Cardiac muscle cell (in vitro differentiated cells and primary cell): ENCODE measurements at places on chromosomes 1 and 21.

GRCh38 chr1:174075245-174075692, 53.1 kb upstream of the RC3H1 start:
- DNase-seq, result no peak

DNA sequence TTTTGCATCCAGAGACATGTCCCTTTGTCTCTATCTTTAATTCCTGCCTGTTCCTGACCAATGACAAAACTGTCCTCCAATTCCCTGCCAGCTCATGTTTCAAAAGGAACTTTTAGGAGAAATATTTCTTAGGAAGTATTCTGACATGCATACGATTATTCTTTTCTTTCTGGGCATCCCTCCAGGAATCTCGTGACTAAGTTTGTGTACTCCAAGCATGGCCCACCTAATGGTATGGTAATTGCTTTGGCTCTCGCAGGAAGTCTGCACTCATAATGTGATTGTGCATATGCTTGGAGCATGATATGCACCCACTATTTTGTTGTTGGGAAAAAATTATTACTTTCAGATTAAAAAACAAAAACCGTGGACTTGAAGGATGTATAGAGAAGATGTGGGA, 256.4 kb downstream of the PRDM2 start:
- no peak for DNase-seq

DNA sequence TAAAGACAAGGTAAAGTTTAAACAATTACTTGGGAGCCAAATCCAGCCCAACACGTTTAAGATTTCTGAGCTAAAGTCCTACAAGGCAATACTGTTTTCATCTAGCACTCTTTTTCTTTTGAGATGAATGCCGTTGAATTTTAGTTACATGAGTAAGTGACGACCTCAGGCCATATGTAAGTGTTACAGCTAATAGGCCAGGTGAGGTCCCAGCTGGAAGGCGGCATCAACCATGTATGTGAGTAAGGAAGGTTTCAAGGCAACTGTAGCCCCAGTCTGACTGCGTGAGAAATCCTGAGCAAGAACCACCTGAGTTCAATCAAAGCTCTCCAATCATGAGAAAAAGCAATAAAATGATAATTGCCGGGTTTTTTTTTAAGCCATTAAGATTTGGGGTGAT, 41.5 kb upstream of the EGLN1 start:
- no peak for DNase-seq

DNA sequence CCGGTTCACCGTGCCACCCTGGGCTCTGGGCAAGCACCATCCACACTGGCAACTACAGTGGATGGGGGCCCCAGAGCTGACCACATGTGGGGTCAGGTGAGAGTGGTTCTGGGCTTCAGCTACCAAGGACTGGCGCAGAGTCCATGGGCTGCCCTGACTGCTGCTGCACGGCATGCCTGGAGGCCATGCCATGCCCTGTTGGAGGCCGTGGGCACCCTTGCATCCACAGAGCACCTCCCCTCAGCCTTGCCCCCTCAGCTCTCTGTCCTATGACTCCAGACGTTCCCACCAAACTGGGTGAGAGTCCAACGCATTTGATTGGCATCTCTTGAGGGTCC, 15.5 kb downstream of the MORN1 start:
- DNase-seq, result no peak

GRCh38 chr21:15015622-15016471, 49.0 kb downstream of the NRIP1 start:
- no peak for DNase-seq

DNA sequence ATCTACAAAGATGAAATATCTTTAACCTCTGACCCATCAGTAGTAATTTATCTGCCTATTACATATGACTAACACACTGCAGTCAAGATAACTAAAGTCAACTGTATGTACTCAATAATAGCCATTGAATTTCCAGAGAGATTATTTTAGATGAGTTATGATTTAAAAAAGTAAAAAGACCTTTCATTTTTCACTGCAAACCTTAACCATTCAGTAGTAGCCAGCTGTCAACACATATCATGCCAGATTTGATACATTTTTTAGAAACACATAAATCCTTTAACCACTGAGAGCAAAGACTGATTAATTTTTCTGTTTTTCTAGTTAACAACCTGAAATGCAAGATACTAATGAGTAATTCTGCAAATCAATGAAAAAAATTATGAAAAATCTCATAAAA, 31.0 kb downstream of the PALMD start:
- DNase-seq, result no peak

DNA sequence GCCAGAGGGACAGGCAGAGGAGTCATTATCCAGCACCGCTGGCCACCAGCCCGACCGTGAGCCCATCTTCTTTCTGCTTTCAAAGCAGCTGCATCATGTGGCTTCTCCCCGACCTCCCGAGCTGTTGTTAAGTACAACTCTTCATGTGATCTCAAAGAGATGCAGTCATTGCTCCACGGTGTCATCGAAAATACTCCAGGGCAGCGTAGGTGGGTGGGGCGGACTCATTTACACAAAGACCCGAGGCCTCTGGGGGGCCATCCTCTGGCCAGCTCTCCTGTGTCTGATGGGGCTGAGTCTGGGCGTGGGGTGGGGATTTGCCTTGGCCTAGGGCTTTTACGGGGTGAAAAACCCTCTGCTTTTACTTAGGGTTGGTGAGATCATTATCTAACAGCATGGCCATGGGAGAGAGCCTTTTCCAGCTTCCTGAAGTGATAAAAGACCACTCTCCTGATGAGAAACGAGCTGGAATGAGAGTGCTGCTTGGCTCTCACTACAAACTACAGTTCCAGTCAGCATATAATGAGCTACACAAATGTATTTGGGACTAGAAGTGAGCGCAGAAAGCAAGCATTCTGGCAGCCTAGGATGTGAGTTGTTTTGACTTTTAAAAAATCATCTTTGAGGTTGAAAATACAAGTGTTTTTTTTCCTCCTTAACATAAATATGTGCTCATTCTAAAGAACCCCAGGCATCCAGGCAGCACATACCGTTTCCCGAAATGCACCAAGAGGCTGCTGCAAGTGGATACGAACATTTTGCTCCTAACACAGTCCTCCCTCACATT, 165.0 kb downstream of the RHOU start:
- no peak for DNase-seq

GRCh38 chr21:39938086-39938625, 70.9 kb downstream of the PCP4 start:
- DNase-seq, result no peak

DNA sequence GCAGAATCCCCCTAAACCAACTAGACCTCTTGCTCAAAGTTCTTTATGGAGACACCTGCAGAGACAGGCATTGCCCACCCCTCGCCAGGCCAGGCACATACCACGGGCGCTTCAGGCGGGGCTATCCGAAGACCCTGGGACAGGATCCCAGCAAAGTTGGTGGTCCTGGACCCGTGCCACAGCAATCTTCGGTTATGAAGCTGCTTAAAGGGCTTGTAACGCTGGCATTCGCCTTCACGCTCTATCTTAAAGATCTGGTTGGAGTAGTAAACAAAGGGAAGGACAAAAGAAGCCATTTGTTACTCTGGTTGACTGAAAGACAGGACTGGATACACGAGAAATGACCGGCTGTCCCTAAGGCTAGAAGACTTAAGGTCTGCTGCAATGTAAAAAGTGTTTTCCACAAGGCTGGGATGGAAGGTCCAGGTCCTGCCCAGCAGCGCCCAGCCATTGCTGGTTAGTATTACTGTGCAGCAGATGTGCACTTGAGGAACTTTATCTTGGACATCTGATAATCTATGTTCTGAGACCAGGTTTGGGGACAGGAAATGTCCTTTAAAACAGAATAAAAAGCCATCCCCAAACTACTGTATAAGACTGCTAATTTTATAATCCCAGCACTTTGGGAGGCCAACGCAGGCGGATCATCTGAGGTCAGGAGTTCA, 42.9 kb downstream of the PARP1 start:
- no peak for DNase-seq

GRCh38 chr1:201944639-201945038, 1.7 kb downstream of the LMOD1 start:
- no peak for DNase-seq

DNA sequence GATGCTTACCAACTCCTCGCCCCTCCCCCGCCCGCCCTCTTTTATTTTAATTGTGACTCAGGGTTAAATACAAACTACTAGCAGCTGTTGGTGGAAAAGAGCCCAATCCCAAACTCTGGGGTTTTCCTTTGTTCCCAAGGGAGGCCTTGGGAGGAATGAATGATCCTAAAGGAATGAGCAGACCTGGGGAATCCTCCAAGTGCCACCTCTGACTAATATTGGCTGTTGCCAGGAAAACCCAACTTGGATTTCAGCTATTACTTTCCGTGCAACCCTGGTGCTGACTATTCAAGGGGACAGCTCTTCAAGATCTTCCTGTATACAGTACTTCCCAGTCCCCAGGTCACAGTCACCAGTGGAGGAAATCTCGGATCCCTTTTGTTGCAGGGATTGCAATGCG, 1.3 kb upstream of the S100A10 start:
- DNase-seq, result peak; percentile 92

- peak; percentile 60 for DNase-seq
Measured at GRCh38 chr1:156804572-156805243, 11.9 kb downstream of the SH2D2A start.

GRCh38 chr1:109151146-109151990, 37.5 kb downstream of the ELAPOR1 start:
- peak; percentile 73 for DNase-seq

GRCh38 chr1:93463960-93464359, 16.0 kb downstream of the FNBP1L start:
- no peak for DNase-seq

DNA sequence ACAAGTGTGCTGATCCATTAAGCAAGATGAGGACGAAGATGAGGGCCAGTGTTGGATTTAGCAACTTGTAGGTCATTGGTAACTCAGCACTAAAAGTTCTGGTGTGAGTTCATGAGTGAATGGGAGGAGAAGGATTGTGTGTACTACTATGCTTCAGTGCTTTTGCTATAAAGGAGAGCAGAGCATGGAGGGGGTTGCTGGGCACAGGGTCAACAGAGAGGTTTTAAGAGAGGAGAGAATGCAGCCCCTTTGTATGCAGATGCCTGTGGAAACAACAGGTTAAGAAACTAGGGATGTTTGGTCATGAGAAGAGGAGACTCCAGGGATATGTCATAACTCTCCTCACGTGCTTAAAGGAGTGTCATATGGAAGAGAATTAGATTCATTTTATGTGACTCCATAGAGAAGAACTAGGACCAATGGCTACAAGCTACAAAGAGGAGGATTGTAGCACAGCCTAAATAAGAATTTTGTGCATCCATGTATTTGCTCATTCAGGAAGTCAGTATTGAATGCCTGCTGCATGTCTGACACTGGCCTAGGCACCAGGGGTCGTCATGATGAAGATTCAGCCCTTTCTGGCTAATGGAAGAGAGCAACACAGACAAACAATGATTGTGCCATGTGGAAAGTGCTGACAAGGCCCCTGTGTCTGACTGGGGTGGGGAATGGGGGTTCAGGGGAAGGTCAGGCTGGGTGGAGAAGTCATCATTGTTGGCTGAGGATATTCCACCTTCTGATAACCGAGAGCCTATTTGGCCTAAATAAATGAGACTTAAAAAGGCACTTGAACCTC, 53.5 kb downstream of the KIRREL1 start:
- no peak for DNase-seq

GRCh38 chr1:36367066-36367465, 18.7 kb downstream of the STK40 start:
- no peak for DNase-seq

- no peak for DNase-seq
Measured at GRCh38 chr1:206563367-206564207, 48.7 kb downstream of the EIF2D start.

DNA sequence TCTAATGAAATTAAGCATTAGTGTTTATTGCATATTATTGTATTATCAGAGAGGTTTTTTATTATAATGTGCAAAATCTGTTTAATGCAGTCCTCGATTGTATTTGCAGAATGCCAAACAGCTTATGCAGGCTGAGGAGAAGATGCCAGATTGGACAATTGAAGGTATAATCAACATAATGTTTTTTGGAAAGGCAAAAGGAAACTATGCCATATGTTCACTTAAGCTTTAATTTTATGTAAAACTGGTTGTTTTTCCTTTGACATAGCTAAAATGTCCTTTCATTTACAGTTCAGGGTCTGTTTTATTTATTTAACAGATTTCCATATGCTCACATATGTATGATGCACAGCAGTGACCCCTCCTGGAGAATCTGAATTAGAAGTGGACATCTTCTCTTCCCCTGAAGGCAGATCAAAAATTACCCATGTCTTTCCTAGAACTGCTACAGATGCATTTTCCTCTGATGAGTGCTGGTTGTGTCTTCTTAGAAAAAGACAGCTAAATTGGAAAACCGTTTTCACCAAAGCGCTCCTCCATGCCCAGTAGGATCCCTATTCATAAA, 143.5 kb upstream of the USH2A start:
- DNase-seq, result peak; percentile 52

DNA sequence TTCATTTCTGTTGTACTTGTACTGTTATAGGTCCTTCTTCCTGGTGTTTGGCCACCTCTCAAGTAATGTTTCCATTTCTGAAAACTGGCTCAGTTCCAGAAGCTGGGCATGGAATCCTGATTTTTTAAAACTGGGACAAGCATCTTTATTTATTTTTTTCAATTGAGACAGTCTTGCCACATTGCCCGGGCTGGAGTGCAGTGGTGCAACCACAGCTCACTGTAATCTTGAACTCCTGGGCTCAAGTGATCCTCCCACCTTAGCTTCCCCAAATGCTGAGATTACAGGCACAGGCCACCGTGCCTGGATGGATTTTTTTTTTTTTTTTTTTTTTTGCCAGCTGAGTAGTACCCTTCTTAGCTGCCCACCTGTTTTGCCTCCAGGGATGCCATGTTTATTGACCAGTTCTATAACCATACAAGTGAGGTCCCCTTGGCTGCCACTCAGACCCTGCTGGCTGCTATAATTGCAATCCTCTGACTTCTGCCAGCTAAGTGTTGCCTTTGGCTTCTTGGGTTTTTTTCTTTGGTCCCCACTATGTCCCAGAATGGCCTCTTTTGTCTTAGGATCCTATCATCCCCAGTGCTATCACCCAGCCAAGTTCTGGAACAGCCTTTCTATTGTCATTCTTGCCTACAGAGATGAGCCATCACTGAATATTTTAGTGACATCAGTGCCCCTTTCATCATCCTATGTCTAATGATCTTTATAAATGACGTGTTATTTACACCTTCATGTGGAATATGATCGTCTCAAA, 3.9 kb upstream of the DIP2A start:
- DNase-seq, result no peak

DNA sequence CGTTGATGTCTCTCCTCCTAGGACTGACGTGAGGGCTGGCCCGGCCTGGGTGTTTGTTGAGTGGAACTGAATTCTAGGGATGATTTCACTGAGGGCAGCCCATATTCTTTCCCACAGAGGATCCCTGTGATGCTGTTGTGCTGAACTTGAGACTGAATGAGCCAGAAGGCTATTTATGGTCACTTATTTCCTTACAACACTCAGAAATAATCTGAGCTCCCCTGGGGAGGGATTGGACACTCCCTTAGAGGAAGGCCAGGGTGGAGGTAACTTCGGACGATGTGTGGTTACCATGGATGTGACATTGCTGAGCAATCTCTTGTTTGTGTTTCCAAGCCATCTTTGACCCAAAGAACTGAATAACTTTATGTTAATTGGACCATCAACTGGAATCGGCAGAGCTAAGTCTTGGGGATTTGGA, 5.1 kb upstream of the TMCO4 start:
- no peak for DNase-seq
